NCI-H748 treated with DMSO at 0.1 percent for 48 hours (cell line): ENCODE measurements at places on chromosomes 1 and 21.

GRCh38 chr1:209354840-209355165, 228.7 kb upstream of the CAMK1G start:
- DNase-seq = no peak

DNA sequence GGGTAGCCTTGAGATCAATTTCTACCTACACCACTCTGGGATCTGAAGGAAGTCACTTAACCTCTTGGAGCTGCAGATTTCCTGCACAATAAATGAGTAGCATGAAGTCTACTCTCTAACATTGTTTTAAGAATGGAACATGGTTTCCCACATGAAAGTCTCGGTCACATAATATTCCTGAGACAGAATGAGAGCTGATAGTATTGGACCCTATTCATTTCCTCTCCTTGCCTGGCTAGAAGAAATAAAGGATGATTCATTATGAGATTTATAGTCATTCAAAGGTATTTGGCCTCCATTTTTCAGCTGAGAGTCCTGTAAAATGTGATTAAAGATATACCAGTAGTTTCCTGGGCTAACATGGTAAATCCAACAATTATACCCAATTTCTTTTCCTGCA, 56.7 kb downstream of the ARHGAP29 start:
- DNase-seq = no peak

GRCh38 chr1:31910933-31911332, 27.2 kb downstream of the PTP4A2 start:
- DNase-seq = no peak

- no peak for DNase-seq
Measured at GRCh38 chr1:205849619-205850355, at the start of gene PM20D1. Gene PM20D1 (minus strand): TSS chr1:205850132. CDS start chr1:205850072, 60 bp downstream.

- DNase-seq = no peak
Measured at GRCh38 chr1:41880261-41880660, 38.5 kb downstream of the HIVEP3 start.

- DNase-seq = no peak
Measured at GRCh38 chr1:183804387-183804786, 533 bp upstream of the RGL1 start.

DNA sequence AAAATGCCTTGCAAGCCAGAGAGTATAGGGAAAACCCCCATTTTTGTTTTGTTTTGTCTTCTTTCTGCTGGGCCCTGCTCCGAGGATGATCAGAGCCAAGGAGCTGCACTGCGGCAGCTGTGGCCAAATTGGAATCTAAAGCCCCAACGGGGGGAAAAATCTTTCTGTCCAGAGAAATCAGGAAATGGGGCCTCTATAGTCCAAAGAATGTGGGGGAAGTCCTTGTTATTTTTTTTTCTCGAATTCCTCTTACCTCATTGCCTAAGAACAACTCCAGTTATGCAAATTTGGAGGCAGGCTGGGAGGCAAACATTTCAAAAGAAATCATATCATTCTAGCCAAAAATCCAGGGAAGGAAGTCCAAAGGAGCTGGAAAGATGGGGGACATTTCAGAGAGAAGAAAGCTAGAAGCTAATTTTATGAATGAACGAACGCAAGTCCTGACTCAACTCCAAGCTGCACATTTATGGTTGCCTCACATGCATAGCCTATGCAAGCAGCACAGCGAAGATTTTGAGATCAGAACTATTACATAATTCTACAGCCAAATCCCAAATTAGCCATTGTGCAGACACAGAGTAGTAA, 263.2 kb downstream of the KCTD3 start:
- DNase-seq = no peak

GRCh38 chr21:20997636-20998455, at the start of gene NCAM2:
Gene NCAM2 (plus strand): TSS chr21:20998409.
- DNase-seq = no peak

- peak; percentile 56 for DNase-seq
Measured at GRCh38 chr1:55836086-55836485, 620.9 kb upstream of the USP24 start.

GRCh38 chr1:54157401-54157800, 4.6 kb upstream of the CDCP2 start:
- no peak for DNase-seq

GRCh38 chr1:247111700-247112478, 7.7 kb upstream of the ZNF669 start:
- no peak for DNase-seq

- no peak for DNase-seq
Measured at GRCh38 chr1:33348194-33348593, 27.3 kb upstream of the A3GALT2 start.

GRCh38 chr1:42936309-42937078, 22.2 kb downstream of the SLC2A1 start:
- DNase-seq = no peak

DNA sequence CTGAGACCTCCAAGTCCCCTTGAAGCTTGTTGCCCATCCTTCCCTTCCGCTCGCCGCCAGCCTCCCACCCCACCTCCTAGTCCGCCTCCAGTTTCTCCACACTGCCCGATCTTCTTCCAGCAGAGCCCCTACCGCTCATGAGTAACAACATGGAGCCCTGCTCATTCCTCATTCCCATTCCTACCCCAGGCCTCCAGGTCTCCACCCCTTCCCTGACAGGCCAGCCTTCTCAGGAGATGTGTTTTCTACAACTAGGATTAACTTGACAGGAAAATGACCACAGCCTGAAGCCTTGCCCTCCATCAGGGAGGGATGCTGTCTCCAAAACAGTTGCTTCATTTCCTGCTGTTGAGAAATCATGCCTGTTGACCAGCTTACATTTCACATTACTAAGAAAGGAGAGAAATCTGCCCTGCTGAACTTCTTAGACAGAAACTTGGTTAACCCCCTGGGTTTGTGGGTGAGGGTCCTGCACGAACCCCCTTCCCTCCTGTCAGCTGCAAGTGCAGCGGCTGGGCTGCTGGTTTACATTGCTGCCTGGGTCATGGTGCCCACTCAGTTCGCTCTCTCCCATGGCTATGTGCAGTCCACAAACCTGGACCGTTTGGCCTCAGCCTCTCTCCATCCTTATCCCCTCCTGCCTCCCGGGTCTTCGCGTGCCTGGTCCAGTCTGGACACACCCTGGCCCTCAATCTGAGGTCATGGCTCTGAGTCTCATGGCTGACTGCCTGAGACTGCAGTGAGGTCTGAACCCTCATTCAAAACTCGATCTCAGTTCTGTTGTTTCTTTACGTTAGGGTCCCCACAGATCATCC, 16.1 kb upstream of the CHI3L1 start:
- DNase-seq = no peak

DNA sequence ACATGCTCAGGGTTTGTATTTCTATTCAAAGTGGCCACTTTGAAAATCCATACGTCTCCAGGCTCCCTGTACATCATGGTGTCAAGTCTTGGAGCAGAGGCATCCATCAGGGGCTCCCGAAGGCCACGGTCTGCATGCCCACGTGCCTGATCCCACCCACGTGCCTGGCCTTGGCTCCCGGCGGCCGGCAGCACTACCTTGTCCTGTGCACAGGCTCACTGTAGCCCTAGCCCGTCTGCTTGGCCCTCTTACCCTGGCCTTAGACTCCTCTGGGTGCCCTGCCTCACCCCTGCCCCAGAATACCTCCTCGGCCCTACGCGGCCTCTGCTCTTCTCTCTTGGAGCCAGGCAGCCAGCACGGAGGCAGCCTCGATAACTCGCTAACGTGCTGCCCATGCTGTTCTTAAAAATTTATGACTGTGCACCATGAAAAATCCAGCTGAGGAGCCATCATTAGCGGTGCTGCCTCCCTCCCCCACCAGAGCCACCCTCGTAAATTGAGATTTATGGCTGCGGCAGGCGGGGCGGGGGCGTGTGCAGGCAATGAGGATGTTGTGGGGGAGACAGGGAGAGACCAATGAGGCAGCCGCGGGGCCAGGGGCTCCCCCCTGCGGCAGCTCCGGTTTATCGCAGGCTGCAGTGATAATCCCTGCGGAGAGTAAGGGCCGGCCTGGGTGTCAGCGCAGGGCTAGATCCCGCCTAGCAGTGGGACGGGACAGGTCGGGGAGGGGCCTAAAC, 24.6 kb downstream of the DMAP1 start:
- DNase-seq = peak; percentile 16

- no peak for DNase-seq
Measured at GRCh38 chr1:97252076-97252475, 530.5 kb downstream of the PTBP2 start.

GRCh38 chr1:26553942-26554682, 24.6 kb downstream of the RPS6KA1 start:
- DNase-seq = no peak

- no peak for DNase-seq
Measured at GRCh38 chr1:75725861-75726361, 1.4 kb downstream of the ACADM start.

DNA sequence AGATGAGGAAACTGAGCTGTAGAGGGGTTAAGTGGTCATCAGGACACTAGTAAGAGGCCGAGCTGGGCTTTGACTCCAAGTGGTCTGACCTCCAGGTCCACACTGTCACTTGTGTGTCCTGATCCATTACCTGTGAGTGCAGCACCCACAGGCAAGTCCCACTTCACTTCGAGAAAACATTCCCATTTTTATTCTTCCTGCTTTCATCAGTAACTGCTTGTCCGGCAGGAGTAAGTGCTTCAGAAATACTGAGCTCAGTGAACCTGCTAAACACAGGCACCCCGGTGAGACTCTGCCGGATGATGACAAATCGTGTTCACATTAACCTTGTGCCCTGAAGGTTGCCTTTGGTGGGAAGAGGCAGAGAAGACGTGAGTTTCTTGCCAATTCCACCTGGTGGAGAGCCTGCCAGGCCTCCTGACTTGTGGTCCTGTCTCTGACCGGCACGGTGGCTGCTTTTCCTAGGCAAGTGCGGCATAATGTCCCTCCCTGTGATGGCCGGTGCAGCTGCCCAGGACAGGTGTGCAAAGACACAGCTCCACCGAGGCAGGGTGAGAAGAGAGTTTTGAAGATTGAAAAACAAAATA, 29.4 kb downstream of the ZBTB18 start:
- DNase-seq = no peak

- no peak for DNase-seq
Measured at GRCh38 chr1:152148981-152149380, 10.0 kb downstream of the RPTN start.

- no peak for DNase-seq
Measured at GRCh38 chr1:202007805-202008489, 2.4 kb upstream of the ELF3 start.

DNA sequence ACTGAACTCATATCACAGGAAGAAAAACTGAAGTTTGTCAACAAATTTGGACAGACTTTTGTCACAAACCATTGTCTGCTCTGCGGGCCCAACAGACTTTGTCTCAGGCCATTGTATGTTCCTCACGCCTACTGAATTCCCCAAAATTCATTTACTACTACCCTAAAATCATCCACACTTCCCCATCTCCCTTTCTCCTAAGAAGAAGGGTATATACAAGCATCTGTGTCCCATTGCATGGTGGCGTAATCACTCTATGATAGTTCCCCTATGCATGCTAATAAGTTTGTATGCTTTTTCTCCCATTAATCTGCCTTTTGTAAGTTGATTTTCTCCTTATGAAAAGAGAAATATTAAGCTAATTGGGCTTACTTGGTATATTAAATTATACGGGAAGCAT, 54.9 kb upstream of the ATF3 start:
- no peak for DNase-seq

DNA sequence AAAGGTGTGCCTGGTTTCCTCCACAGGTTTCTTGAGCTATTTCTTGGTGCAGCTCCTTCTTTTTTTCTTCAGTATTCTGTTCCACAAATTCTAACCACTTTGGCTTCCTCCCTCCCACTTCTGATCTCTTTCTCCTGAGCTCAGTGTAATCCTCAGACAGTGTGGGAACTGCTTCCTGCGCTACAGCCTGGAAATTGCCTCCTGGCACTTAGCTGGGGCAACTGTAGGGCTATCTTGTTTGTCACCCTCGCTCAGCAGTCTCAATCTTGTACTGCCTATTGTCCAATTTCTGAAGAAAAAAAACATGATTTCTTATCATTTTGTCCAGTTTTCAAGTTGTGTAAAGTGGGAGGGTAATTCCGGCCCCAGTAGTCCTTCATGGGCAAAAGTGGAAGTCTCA, 24.0 kb upstream of the GALNT2 start:
- DNase-seq = no peak

- DNase-seq = no peak
Measured at GRCh38 chr1:78070758-78071157, 25.0 kb downstream of the GIPC2 start.

GRCh38 chr1:110272045-110272444, 61.9 kb downstream of the KCNC4 start:
- DNase-seq = no peak

DNA sequence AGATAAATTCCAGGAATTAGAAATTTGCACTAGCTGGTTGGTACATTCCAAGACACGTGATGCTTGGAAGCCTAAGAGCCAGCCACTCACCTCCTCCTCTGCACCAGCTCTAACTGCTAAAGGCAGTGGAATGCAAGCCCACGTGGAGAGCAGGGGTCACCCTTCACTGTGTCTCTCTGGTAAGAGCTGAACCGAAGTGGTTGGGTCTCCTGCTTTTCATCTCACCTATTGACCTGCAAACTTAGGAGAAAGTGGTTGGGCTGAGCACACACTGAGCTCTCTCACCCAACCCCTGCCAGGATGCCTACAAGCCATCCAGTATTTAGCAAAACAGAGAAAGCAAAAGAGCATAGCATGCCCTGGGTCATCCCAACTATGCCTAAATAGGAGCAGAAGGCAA, 19.3 kb downstream of the HAO2 start:
- no peak for DNase-seq

DNA sequence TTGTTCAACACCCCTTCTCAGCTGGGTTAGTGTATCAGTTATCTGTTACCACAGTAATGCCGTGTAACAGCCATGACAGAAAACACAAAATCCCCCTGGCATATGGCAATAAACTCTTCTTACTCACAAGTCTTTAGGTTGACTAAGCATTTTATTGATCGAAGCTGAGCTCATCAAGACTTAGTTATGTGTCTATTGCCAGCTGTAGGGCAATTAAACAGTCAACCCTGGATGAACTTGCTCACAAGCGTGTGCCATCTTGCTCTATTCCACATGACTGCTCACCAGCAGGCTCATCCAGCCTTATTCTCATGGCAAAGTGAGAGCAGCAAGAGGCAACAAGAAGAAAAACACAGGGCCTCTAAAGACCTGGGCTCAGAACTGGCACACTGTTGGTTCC, 333.8 kb upstream of the PTBP2 start:
- no peak for DNase-seq

GRCh38 chr1:163069142-163069541, at the start of gene RGS4:
Gene RGS4 (plus strand): TSS chr1:163069361. CDS start chr1:163069485, 124 bp downstream.
- DNase-seq = peak; percentile 92

- DNase-seq = no peak
Measured at GRCh38 chr1:247864644-247865043, 7.7 kb downstream of the TRIM58 start.

DNA sequence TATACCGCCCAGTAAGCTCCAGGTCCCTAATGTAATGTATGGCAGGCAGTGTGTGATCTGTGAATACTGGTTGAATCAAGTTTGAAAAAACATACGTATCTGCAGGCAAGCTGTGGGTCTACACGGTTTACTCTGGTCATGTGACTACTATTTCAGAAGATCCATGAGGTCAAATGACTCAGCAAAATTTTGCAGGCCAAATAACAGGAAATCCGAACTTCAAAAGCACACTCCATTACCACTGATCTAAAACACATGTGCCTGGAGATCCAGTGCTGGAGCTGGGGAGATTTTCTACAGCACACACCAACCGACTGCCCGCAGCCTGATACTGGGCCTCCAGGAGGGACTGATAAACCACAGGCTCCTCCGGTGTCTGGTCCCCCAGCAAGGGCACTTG, 64.5 kb upstream of the SLC44A3 start:
- no peak for DNase-seq
